ENCODE measurements at places on chromosomes 5 and 9.

DNA sequence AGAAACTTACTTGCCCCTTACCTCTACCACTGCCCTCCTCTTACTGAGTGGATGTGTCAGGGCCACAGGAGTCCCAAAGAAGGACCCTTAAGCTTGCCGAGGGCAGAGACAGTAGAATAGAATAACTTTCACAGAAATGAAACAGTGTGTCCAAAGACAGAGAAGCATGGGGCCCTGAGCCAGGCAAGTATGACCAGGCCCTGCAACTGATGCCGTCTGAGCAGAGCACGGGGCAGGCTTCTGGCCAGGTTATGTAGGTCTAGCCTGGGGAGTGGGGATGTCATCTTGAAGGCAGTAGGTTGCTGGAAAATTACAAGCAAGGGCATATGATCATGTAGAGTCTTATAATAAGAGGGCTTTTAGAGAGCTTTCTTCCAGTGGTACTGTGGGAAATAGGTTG lies 415.4 kb downstream of the KDM4C start:
- peaks cover 37% of the 10 kb centered on the region for H3K36me3 ChIP-seq
- DNase-seq: no peak
- no peaks in the 10 kb centered on the region for H3K27me3 ChIP-seq
- no peak overlapping the region for H3K4me3 ChIP-seq
- no peak overlapping the region for H3K27ac ChIP-seq

DNA sequence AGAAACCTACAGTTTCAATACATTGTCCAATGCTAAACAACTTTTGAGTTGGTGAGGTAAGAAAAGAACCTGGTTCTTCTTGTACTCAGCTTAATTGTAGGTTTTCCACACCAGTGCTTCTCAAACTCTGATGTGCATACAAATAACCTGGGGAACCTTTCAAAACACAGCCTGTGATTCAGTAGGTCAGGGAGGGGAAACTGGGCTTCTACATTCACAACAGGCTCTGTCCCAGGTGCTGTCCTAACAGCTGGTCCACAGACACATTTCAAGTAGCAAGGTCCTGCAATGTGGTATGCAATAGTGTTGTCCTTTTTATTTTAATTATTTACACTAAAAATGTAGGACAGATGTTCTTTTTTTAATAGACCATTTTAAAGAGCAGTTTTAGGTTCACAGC lies 47.4 kb upstream of the SNCAIP start:
- H3K36me3 ChIP-seq: no peaks in the 10 kb centered on the region
- H3K27me3 ChIP-seq: no peaks in the 10 kb centered on the region
- no peak overlapping the region for H3K27ac ChIP-seq
- no peak for DNase-seq
- no peak overlapping the region for H3K4me3 ChIP-seq
- no peaks in the 10 kb centered on the region for H3K4me1 ChIP-seq

- no peaks in the 10 kb centered on the region for H3K4me1 ChIP-seq
- H3K27ac ChIP-seq: no peak overlapping the region
- H3K4me3 ChIP-seq: no peak overlapping the region
- no peaks in the 10 kb centered on the region for H3K36me3 ChIP-seq
- H3K27me3 ChIP-seq: no peaks in the 10 kb centered on the region
- DNase-seq: no peak
Measured at GRCh38 chr5:56761151-56761885, 54.0 kb upstream of the MAP3K1 start.

DNA sequence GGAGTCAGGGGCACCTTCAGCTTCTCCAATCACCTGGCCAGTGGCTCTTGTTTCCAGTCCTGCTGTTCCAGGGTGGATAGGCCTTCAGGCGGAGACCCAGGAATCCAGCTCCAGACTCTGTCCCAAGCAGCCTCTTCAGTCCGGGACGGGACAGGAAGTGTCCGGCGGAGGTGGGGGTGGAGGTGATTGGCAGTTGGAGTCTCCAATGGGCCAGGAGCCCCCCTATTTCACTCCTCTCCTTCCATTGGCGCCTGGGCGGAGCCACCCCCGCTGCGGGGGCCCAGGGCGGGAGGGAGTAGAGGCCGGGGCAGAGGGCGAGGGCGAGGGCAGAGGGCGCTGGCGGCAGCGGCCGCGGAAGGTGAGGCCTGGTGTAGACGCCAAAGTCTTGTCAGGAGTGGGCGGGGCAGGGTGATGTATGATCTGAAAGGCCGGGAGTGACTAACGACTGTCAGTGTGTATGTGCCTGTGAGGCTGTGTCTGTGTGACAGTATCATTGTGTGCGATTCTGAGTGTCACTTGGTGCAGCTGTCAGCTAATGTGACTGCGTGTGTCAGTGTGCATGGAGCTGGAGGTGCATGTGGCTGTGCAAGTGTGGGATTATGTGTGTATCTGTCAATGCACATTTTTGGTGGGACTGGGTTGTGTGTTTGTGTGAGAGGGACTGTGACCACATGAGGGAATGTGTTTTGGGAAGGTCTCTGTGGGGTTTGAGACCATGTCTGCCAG lies at the start of gene IL11RA:
TSS of gene IL11RA (plus strand) at position 310 of the 726 bp plus-strand sequence. CDS start 3,033 bp downstream, outside the sequence.
- peak; percentile 53 for DNase-seq
- H3K4me1 ChIP-seq: peaks cover 64% of the 10 kb centered on the region
- H3K27me3 ChIP-seq: no peaks in the 10 kb centered on the region
- H3K36me3 ChIP-seq: peaks cover 21% of the 10 kb centered on the region

Measured in ascending aorta (tissue), 2 donors.